Fibroblast of skin of right biceps (primary cell): ENCODE measurements at places on chromosomes 7 and 10.
A peak's percentile ranks its signal among the peaks of the same experiment; 100 is the strongest.

DNA sequence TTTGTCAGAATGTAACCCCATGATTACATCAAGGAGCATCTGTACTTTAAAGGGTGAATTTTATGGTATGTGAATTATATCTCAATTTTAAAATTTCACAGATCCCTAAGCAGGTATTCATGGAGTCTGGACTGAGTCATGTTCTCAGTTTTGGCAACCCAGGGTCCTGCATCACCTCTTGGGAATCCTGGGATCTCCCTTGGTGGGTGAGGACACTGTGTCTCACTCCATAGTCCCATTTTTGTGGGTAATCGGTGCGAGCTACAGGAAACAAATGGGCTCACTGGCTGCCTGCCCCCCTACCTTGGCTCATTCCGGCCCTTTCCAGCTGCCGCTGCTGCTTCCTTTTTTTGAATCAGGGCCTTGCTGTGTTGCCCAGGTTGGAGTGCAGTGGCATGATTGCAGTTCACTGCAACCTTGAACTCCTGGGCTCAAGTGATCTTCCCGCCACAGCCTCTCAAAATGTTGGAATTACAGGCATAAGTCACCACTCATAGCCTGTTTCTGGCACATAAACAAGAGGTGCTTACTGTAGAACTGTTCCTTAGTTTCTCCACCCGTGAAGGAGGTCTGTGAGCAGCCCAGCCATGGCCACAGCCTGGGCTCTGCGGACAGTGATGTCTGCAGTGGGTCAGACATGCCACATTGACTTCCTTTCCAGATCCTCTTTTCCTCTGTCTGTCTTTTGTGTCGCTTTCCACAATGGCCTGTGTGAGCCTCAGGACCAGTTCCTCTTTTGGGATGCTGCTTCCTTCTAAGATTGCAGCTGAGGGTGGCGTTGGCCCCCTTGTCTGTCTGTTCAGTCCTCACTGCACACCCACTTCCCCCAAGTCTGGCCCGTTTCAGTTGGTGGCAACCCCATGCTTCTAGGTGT lies 14.5 kb downstream of the PALD1 start:
- peak; percentile 48 for DNase-seq

- peak; percentile 98 for DNase-seq
Measured at GRCh38 chr7:105876091-105876963, at the start of gene ATXN7L1. ATXN7L1 (minus strand) TSS chr7:105876599; CDS start chr7:105876558, 41 bp downstream.

DNA sequence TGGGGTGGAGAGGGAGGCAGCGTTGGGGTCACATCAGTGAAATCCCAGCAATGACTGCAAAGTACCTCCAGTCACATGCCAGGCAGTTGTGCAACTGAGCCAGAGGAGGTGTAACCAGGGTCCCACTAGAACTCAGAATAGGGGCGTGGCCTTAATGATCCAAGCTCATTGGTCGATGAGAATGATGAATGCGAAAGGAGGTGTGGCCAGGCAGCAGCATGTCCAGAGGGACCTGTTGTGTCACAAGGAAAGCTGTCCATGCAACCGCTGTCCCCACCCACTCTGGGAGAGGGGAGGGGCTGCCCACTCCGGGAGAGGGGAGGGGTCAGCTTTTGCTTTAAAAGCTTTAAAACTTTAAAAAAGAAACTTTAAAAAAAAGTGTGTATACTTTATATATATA lies 25.3 kb upstream of the MTPAP start:
- DNase-seq: no peak

GRCh38 chr10:91299999-91300575 lies 79.6 kb downstream of the PCGF5 start:
- no peak for DNase-seq

DNA sequence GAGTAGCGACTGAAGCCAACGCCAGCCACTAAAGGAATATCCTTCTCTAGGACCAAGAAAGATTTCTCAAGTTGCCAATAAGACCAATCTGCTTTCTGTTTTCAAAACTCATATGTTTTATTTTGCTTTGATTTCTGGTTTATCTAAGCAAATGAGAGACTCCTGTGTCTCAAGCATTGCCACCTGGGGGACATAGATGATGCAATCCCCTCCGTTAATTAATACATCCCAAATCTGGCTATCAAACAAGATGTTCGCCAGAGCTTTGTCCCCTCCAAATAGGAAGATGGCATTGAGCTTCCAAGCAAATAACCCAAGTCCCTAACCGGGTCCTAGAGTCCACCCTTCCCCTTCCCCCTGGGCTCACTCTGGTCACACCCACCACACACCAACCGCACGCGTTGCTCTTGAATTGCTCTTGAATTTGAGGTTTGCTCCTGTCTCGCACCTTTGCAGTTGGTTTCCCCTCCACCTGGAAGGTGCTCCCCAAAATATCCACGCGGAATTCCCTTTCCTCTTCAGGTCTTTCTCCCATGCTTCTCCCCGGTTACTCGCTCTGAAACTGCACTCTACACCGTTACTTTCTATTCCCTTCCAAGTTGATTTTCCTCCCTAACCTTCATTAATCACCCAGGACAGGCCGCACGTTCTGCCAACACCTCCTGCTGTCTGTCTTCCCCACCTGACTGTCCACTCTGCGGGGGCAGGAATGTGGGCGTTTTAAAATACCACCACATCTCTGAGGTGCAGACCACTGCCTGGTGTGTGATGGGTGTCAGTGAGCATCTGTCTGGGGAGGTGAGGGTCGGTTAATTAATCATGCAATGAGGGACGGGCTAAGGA lies 64.1 kb upstream of the RNF32 start:
- no peak for DNase-seq

- DNase-seq: peak; percentile 67
Measured at GRCh38 chr7:74012842-74013249, 15.1 kb upstream of the ELN start.

DNA sequence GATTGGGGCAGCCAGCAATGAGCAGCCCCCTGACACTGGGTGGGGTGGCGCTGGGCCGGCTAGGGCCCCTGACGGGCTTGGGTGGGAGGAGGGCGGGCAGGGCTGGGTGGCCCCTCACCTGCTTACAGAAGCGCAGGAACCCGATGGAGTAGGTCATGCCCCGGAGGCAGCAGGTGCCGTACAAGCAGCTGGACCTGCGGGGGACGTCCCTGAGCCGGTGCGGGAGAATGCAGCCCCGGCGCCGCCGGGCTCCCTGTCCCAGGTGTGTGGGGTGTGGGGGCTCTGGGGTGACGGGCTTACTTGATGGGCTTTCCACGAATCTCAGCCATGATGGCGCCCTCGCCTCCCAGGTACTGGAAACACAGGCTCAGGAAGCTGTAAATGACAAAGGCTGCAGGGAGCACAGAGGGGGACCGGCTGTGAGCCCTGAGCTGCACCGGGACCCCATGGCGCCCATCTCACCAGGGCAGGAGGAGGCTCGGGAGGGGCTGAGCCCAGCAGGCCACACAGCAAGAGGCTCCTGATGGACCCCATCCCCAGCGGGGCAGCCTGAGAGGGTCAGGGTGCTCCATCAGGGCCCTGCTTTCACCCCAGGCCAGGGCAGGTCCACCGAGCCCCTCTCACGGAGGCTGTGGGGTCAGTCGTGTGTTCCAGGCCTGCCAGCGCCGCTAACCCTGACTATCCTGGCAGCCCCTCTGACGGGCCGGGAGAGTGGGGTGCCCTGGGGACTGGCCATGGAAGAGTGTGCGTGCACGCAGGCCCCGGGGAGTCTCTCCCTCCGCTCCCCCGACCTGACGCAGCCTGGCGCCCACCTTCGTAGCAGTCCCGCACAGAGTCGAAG lies 5.8 kb downstream of the TMEM184A start:
- DNase-seq: no peak

- no peak for DNase-seq
Measured at GRCh38 chr7:132162556-132163144, 413.6 kb downstream of the PLXNA4 start.

GRCh38 chr10:87803328-87803727 lies 14.7 kb downstream of the ATAD1 start:
- DNase-seq: no peak

GRCh38 chr7:93146472-93147141 lies 1.6 kb downstream of the SAMD9L start:
- no peak for DNase-seq

- no peak for DNase-seq
Measured at GRCh38 chr10:84214612-84215235, 10.6 kb downstream of the LRIT2 start.

DNA sequence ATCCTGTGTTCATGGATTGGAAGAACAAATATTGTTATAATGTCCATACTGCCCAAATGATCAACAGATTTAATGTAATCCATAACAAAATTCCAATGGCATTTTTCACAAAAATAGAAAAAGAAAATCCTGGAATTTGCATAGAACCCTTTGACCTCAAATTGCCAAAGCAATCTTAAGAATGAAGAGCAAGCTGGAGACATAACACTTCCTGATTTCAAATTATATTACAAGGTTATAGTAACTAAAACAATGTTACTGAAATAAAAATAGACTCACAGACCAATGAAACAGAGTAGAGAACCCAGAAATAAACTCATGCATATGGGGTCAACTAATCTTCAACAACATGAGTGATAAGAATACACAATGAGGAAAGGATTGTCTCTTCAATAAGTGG lies 302.5 kb downstream of the PHTF2 start:
- DNase-seq: no peak

DNA sequence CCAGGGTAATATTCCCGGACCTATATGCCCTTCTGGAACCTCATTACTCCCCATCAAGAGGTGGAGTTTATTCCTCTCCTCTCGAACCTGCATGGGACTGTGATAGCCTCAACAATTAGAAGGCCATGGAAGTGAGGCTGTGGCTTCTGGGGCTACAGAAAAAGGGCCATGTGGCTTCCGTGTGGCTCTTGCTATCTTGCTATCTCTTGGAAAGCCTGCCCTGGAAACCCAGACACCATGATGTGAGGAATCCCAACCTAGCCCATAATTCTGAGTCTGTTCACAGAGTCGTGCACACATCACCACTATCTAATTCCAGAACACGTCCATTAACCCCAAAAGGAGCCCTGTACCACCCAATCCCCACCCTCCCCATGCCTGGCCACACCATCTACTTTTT lies 20.8 kb upstream of the SH3PXD2A start:
- no peak for DNase-seq

- no peak for DNase-seq
Measured at GRCh38 chr10:51501396-51501795, 198.0 kb downstream of the CSTF2T start.

GRCh38 chr7:139230484-139230773 lies 608 bp upstream of the UBN2 start:
- DNase-seq: no peak

GRCh38 chr10:97731346-97732051 lies 5.4 kb upstream of the ZFYVE27 start:
- peak; percentile 73 for DNase-seq
